ENCODE measurements at places on chromosomes 3 and 15.

- peak; percentile 58 for DNase-seq
Measured at GRCh38 chr3:35639254-35640186, at the start of gene ARPP21. Gene ARPP21 (plus strand): TSS chr3:35639525. CDS start chr3:35681752, 42,227 bp downstream.

DNA sequence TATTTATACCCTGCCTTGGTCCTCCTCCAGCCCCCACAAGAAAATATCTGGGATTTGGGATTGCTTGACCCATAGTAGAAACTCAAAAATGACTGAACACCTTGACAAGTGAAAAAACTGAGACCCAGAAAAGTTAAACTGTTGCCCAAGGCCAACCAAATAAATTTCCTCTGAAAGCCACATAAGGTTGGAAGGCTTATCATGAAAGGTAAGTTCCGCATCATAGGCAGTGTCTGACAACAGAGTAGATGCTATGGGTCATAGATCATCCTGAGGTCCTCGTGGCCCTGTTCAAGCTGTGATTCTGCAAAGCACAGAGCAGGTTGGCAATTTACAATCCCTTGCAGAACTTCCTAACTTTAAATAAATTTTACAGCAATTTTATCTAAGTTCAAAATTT, 140.8 kb upstream of the TSC22D2 start:
- DNase-seq, result no peak

- no peak for DNase-seq
Measured at GRCh38 chr3:37456270-37456708, 281.9 kb upstream of the LRRFIP2 start.

DNA sequence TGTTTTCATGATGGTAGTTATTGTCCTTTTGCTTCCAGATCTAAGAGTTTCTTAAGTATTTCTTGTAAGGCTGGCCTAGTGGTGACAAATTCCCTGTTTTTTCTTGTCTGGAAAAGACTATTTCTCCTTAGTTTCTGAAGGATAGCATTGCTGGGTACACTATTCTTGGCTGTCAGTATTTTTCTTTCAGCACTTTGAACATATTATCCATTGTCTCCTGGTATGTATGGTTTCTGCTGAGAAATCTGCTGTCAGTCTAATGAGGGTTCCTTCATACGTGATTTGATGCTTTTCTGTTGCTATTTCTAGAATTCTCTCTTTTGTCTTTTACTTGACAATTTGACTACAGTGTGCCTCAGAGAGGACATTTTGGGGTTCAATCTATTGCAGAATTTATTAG, 134.3 kb downstream of the CGGBP1 start:
- DNase-seq, result no peak

- no peak for DNase-seq
Measured at GRCh38 chr3:177842302-177842701, 645.0 kb upstream of the TBL1XR1 start.

DNA sequence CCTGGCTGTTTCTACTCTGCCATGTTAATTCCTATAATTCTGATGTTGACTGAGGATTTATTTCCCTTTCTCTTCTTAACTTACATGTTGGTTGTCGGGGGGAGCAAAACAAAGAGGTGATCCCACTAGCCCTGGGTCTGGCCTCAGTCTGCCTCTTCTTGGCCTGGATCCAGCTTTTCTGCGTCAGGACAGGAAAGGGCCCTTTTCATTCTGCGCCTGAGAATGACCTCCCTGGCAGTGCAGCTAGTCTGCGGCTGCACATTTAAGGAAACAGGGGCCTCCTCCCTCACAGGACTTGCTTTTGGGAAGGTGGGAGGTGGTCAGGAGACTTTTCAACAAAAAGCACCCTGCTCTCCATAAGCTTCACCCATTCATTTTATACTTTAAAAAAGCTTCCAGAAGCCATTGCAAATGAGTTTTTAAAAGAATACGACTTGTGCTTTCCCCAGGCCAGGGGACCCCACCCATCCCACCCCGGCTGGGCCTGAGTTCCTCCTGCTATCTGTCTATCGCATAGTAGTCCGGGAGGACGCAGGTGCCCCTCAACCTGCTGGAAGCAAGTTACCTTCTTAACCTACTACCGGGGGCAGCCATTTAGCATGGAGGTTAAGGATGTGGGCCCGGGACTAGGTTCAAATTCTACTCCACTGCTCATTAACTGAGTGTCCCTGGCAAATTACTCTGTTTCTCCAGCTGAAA, 21.3 kb upstream of the EHD4 start:
- no peak for DNase-seq

DNA sequence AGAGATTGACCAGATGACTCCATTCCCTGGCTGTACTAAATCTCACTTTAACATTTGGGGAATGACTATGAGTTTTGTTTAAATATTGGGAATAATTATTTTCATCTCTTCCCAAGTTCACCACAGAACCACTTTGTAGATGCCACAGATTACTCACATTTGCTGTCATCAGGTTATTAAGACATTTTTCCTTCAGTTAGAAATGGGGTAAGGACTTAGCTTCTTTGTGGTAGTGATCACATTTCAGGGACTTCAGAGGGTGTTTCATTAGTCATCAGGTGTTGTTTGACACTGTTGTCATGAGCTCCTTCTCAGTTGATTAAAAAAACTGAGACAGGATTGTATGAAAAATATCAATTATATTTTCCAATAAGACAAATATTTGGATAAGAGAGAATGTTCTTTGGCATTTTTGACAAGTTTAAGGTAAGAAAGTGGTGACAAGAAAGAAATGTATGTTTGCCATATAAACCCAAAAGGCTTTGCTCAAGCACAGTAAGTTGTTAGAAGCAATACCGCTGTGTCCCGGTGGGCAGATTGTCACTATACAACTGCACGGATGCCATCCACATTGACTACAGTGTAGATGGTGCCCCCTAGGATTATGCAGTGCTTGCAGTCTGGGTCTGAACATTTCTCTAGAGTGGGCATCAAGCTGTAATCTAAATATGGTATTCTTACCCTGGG, 22.3 kb downstream of the FBXL2 start:
- no peak for DNase-seq

DNA sequence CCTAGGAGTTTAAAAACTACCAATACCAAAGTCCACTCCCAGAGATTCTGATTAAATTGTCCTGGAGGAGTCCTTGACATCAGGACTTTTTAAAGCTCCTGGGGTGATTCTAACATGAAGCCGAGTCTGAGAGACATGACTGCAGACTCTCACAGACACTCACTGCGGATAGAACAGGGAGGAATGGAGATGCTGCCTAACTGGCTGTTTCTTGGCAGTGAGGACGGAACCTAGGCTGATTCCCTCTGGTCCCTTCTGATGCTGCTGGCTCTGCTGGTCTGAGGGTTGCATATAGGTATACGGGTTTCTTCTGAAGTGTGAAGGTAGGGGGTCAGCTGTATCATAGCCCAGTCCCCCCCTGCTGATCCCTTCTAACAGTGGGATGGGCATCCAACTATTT, 1.3 kb upstream of the HRG start:
- no peak for DNase-seq

DNA sequence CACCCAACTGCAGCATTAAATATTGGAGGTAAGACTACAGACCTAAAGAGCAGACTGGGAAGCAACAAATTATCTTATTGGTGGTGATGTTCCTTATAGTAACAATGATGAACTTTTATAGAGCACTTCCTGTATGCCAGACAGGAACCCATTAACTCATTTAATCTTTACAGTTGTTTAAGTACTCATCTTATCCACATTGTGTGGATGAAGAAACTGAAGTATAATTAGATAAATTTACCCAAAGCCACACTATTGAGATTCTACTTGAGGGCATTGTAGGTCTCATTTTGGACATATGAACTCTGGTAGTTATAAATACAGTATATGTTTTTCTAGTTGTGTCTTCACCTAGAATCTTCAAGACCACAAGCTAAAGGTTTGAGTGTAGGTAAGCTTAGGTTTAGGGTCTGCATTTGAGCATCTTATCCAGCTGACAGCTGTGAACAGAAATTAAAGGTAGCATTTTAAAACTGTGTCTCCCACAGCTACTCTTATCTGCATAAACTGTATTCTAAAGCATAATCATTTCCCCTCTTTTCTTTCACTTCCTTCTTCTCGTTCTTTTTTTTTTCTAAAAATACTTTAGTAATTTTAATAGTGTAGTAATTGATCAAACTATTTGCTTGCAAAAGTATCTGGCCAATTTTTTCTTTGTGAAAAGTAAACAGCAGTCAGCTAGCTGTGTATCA, 138.2 kb downstream of the UBE2E2 start:
- no peak for DNase-seq

DNA sequence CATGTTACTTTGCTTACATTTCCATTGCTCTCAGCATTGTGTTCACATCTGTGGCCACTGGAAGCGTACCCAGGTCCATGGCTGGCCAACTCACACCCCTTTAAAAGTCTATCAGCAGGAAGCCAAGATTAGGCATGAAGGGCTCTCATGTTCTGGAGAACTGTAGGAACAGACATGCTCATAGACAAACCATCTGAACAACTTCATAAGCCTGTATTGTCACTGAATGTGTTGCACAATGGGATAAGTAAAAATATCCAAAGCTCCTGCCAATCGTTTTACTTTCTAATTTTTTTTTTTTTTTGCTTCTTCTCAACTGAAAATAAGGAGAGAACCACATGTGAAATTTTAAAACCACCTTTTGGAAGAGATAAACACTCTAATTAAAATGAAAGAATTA, 6.4 kb downstream of the RPLP1 start:
- DNase-seq, result no peak

GRCh38 chr15:73051807-73052652, at the start of gene NEO1:
Gene NEO1 (plus strand): TSS chr15:73052463. CDS start chr15:73052676, 213 bp downstream.
- DNase-seq, result peak; percentile 88

DNA sequence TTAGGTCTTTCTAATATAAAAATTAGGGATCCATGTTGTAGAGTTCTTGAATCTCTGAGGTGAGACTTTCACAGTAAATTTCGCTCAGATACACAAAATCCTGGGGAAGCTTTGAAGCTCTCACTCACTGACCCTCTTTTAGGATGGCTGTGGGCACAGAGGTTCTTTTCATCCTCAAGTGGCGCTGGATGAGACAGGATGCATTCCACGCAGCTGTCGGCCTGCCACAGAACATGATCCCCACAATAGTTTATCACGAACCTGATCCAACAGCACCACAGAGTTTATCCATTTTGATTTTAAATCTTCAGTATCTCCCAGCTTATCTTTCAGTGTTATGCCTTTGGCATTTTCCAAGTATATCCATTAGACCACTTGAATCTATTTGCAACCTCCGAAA, 91.9 kb downstream of the WDR76 start:
- no peak for DNase-seq

DNA sequence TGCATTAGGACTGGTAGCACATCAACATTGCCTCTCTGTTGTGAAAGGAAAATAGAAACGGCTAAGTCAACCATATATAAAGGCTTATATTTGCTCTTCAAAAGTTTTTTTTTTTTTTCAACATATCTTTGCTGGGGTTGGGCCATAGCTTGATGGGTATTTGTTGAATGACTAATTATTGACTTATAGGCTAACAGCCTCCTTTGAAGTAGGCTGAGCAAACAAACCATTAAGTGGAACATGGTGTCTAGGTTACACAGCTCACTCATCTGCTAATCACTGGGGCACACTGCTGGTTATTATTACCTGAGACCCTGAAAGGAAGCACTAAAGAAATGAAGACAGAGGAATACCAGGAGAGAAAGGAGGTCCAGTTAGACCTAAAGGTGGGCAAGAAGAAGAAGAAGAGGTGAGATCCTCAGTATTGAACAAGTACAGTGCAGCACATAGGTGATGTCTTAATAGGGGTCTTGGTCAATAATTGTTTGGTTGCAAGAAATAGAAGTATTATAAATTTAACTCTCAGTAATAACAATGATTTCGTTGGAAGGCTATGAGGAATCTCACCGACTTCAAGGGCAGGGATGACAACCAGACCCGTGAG, 139.4 kb downstream of the RPLP1 start:
- DNase-seq, result no peak

DNA sequence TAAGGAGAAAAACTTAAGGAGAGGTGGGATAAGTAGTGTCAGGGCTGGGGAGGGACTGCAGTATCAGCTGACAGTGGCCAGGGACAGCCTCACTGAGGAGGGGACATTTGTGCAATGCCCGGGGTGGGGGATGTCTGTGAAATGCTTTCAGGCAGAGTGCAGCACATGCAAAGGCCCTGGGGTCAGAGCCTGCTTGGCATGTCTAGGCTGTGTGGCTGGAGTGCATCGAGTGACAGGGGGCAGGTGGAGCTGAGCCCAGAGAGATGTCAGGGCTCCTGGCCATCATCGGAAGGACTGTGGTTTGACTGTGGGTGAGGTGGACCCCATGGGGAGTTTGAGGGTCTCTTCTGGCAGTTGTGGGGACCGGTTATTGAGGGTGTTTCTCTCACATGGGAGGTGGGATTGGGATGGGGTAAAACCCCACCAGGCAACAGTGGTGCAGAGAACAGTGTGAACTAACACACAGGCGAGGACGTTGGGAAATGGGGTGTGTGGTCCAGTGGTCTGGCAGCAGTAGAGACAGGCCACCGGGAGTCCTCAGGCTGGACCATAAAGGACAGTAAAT, 61.2 kb downstream of the FBLN2 start:
- no peak for DNase-seq

DNA sequence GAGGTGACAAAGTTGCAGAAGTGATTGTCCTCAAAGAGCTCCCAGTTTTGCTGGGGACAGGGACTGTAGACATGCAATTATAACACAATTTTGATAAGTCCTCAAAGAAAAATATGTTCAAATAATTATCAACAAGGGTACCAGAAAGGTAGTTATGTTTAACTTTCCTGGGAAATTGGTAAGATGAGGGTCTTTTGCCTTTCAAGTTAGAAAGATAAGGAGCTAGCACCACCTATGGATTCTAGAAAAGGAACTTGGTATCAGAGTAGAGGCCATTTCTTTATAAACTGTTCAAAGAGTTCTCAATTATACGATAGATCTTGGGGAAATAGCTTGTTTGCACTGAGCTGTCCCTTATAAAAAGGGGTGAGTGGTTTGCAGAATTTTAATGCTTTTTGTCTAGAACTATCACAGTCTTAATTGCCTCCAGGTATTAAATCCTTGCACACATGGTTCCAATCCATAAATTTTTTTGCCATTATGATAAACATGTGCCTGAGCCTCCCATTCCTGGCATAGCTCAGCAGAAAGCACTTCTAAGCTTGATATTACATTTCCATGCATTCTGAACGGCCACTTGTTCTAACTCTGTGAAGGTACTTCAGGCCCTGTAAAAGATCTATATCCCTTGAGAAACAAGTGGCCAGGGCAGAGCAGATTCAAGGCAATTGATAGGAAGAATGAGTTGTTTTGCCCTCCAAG, 247.5 kb upstream of the LRIG1 start:
- DNase-seq, result no peak

DNA sequence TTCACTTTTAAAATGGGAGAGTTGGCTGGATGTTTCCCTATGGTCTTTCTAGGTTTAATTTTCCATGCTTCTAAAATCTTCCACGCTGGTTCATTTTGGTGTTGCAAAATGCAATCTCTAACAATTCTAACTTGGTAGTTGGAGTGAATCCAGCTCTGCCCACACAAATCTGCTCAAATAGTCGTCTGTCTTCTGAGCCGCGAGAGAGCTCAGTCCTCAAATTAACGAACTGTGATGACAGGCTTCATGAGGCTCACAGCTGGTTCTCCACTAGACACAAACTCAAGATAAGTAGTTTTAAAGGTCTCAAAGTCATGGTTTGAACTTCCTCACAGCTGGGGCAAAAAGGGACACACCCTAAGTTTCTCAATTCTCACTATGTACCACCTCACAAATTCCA, 178.6 kb upstream of the LYSMD4 start:
- no peak for DNase-seq

- no peak for DNase-seq
Measured at GRCh38 chr15:71182522-71182921, 67.3 kb downstream of the THSD4 start.

- no peak for DNase-seq
Measured at GRCh38 chr15:84099181-84099580, 136.4 kb upstream of the GOLGA6L4 start.
